IPS DF 19.7 (cell line): ENCODE measurements at places on chromosomes 3 and 15.

DNA sequence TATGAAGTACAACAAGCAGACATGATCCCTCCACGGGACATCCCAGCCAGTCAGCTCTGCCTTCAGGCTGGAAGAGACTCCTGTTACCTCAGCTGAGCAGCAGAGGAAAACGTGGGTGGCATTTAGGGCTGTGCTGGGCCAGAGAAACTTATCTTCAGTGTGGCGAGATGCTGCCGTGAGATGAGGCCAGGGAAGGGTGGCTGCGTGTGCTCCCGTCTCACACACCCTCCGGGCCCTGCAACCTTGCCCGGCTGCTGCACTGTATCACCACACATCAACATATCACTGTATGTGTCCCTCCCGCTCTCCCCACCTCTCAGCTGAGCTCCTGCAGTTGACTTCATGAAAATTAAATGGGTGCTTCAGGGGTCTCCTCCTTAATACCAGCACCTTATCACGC, 23.4 kb downstream of the BMF start:
- no peak for DNase-seq

DNA sequence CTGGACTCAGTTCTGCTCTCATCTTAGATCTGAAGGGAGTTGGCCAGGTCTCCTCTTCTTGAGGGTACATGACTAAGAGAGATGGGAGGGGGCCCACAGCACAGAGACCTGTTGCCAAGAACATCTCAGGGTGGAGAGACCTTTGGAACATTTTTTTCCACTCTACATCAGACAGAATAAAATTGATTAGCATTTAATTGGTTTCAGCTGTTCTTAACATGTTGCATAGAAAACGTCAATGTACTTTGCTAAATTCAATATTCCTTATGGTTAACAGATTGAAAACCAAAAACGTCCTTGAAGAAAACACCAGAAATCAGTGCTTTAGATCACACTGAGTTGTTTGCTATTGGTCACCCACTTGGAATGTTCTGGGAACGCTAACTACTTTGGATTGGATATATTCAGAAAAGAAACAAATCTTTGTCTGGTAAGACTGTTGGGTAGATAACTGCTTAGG, 36.4 kb upstream of the FSTL1 start:
- no peak for DNase-seq

- peak; percentile 15 for DNase-seq
Observed at GRCh38 chr3:44950275-44950734, 25.7 kb downstream of the ZDHHC3 start.

DNA sequence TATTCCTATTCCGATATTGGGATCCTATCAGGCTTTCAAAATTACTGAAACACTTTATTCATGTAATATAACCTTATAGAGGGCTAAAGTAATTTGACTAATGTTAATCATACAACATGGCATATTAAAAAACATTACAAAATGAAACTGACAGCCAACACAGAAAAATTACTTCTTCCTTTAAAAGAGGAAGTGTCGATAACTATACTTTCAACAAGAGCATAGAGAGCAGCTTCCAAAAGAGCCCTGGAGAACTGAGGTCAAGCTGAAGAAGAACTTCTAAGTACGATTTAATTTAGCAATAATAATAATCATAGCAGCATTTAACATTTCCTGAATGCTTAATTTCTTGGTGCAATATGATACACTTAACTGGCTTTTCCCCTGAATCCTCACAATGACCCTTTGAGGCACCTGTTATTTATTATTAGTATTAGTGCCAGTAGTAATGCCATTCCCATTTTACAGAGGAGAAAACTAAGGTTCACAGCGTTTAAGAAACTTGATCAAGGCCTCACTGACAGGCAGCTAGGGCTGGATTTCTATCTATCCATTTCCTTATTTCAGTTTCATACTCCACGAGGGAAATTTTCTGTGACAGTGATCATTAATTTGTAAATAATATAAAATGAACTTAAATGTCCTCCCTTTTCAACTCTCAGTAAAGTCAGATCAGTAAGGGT, 181.6 kb downstream of the CFAP20DC start:
- no peak for DNase-seq

DNA sequence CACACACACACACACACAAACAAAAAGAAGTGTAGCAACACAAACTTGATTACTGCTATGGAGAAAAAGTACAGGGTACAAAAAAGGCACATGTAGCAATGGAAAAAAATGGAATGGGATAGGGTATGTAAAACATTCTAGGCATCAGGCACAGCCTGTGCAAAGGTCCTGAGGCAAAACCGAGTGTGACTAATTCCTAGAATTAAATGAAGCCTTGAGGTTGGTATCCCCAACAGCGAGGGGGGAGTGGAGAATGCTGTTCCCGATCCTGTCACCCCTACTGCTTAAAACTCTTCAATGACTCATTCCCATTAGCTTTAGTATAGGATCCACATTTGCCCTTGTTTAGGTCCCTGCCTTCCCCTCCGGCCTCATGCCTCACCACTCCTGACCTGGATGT, 37.9 kb downstream of the RHCG start:
- DNase-seq: no peak

DNA sequence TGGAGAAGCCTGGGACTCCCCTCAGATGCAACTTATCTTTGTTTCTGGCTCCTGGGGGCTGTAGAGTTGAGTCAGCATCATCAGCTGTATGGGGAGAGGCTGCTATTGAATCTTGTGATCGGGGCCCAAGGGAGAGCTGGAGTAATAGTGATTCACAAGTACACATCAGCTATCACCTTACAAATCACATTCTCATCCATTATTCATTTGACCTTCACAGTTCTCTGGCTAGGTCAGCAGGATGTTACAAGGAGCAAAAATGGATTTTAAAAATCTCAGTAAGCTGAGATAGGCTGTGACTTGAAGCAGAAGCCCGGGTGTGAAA, 175.0 kb downstream of the OPA1 start:
- no peak for DNase-seq

GRCh38 chr3:190429681-190430080, 20.0 kb downstream of the TMEM207 start:
- no peak for DNase-seq

DNA sequence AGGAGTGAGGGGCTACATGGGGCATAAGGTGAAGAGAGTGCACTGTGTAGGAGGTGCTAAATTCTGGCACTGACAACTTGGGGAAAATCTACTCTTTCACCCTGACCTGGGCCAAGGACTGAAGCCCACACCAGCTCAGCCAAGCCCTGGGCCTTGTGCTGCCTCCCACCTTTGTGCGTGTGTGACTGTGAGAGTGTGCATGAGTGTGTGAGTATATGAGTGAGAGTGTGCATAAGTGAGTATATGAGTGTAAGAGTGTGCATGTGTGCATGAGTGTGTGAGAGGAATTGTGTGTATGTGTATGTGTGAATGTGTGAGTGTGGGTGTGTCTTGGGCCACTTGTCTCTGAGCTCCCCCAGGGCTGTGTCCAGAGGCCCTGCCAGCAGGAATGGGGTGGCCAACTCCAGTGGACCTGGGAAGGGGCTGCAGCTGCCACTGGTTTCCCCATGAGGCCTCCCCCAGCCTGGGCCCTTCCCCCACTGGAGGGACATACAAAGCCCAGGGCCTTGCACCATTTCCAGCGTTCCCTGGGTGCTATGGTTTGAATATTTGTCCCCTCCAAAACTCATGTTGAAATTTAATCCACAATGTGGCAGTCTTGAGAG, 15.2 kb downstream of the C3orf22 start:
- DNase-seq: no peak

DNA sequence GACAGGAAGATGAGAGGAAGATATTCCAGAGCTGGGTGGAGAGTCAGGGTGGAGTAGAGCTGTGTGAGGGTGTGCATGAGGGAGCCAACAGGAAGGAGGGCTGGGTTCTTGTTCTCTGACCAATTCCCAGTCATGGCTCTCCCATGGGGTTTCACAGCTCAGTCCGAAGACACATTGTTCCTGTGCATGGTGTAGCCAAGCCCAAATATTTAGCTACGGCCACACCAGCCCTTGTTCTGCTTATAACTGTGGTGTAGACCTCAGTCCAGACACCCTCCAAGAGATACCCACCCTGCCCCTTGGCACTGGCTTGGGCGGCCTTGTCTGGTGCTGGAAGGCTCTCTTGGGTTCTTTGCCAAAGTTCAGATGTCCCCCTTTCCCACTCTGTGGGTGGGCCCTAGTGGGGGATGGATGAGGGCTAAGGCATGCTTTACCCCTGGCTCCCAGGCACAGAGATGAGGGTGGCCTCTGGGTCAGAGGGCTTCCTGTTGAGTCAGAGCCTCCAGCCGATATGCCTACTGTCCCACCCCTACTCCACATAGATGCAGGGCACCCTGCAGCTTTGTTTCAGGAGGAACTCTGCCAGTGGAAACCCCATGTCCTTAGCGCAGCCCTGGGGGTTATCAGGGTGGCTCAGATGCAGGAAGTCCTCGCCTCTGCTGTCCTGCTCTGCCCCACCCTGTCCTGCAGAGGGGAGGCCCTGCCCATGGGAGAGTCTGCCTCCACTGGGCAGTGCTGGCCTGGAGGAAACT, 271.2 kb upstream of the CTDSPL start:
- DNase-seq: no peak

DNA sequence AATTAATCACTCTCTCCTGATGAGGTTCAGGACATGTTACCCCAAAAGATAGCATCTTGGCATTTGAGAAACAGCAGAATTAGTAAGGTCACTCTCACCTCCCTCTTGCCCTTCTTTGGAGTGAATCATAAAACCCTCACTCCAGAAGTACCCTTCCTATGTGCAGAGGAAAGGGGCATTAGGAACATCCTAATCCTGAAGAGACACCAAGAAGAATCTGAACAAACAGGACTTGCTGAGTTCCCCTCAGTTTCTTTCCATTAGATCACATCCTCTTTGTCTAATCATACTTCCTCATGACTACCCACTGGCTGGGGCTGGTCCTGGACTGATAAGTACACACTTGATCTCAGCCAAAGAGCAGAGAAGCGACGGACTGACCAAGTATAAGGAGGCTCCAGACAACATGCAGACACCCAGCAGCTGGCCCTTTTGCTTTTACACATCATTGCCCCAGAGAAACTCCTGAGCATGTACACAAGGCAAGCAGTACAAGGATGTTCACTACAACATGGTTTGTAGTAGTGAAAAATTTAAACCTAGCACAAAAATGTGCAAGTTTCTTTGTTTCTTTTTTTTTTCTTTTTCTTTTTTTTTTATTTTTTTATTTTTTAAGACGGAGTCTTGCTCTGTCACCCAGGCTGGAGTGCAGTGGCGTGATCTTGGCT, 15.0 kb upstream of the TM6SF1 start:
- DNase-seq: no peak

DNA sequence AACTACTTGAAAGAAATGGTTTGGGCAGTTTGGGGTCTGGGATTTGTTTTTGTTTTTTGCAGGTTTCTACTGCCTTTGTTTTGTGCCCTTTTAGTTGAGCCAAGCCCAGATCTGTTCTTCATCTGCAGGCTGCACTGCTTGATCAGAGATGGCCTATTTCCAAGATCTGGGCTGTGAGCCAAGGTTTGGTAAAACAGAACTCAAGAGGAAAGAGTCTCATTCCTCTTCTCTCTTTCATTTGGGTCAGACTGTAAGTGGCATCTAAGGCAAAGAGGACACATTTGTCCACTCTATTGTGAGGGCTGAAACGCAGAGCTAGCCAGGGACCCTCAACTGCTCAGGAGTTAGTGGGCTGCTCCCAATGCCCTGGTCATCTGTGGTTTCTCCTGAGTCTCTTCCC, 104.4 kb upstream of the UBE3A start:
- DNase-seq: no peak

DNA sequence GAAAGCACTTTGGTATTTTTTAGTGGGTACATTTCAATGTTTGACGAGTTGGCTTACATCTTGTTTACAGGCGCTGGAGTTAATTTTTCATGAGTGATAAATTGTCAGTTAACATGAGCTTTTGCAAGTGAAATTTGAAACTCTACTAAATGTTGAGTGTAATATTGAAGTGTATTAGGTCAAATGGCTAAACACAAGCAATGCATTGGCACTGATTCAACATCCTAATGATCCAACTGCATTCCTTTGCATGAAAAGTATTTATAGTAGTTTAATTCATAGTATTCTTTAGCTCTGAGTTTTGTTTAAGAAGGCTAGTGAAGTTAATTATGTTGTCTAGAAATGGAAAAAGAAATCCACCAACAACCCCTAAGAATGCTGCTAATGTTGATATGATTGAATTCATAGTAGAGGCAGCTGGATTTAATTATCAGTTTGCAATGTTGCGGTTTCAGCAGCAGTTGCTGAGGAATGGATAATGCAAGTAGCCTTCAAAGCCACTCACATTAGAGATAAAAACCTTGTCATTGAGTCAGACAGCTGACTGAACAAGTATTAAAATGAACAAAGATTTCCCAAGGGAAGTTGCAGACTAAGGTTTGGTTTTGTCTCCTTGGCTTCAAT, 245.6 kb upstream of the GOLIM4 start:
- no peak for DNase-seq

GRCh38 chr3:128878556-128879124, 780 bp upstream of the ACAD9 start:
- DNase-seq: no peak

GRCh38 chr15:63122002-63122875, 578 bp downstream of the LACTB start:
- peak; percentile 30 for DNase-seq

DNA sequence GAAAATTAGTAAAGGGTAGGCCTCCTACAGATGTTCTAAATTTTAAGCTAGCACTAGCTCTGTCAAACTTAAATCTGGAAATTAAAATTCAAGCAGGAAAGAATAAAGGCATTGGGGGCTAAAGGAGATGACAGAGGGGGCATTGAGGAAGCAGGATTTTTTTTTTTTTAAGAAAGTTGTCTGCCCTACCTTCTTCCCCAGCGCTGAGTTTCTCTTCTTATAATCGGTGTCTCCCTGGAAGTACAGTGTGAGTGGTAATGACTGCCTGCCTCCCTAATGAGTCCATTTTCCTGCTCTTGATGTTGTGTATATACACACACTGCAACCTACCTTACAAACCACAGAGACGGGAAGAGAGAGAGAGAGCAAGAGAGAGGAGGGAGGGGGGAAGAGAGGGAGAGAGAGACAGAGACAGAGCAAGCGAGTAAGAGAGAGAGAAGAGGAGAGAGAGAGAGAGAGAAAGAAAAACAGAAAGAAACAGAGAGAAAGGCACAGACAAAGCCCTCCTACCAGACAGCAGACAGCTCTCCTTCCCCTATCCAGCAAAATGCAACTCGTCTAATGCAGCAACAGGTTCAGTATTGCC, 47.0 kb downstream of the ZBTB20 start:
- DNase-seq: no peak

DNA sequence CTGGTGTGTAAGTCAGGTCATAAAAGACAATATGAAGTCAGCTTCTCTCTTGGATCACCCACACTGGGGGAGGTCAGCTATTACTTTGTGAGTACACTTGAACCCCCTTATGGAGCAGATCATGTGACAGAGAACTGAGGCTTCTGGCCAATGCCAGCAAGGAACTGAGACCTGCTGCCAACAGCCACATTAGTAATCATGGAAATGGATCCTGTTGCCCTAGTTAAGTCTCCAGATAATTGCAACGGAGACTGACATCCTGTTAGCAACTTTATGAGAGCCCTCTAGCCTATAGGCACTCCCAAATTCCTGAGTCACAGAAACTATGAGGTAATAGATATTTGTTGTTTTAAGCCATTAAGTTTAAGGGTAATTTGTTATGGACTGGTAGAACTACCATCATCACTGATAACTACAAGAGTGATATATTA, 110.4 kb upstream of the GMNC start:
- no peak for DNase-seq
